Cardiac muscle cell (in vitro differentiated cells and primary cell): ENCODE measurements at places on chromosomes 1 and 21.
A peak's percentile ranks its signal among the peaks of the same experiment; 100 is the strongest.

DNA sequence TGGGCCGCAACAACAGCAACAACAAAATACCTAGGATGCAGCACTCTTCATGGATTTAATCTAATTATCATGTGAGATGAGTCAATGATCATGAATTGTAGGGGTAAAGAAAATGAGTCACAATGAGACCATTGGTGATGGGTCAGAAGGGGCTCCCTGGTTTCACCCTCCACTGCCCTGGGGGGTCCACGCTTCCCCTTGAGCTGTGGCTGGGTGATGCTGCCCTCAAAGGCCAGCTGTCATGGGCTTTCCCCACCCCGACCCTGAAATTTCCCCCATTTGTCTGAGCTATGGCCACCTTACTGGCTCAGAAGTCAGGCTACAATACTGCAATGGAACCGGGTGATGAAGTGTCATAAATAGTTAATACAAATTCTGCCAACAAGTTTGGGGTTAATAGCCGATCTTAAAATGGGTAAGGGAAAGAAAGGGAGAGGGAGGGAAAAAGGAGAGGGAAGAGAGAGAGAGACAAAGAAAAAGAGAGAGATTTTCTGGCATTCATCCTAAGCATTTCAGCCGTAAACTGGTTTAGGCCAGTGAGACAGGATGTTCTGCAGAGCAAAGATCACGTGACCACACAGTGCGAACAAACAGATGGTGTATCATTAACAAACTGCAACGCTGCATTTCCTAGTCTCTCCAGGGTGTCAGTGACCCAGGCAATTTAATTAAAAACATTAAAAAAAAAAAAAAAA, 143.4 kb upstream of the ERRFI1 start:
- peak; percentile 93 for DNase-seq

DNA sequence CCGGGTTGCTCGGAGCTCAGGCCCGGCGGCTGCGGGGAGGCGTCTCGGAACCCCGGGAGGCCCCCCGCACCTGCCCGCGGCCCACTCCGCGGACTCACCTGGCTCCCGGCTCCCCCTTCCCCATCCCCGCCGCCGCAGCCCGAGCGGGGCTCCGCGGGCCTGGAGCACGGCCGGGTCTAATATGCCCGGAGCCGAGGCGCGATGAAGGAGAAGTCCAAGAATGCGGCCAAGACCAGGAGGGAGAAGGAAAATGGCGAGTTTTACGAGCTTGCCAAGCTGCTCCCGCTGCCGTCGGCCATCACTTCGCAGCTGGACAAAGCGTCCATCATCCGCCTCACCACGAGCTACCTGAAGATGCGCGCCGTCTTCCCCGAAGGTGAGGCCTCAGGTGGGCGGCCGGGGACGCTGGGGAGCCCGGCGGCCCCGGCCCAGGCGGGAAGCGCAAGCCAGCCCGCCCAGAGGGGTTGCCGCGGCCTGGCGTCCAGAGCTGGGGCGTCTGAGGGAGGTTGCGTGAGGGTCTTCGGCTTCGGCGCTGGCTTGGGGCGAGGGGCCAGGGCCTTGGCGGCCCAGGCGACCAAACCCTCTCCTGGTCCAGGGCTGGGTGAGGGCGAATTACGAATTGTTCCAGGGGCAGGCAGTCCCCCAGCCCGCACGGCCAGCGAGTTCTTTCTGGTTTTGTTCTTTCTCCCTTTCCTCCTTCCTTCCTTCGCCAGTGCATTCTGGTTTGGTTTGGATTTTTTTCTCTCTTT, 805 bp downstream of the SIM2 start:
- DNase-seq, result no peak

- no peak for DNase-seq
These were observed 77.5 kb downstream of the PTPN14 start for GRCh38 chr1:214473862-214474261.

- no peak for DNase-seq
These were observed 420.9 kb downstream of the DISC1 start for GRCh38 chr1:232047473-232047872.

DNA sequence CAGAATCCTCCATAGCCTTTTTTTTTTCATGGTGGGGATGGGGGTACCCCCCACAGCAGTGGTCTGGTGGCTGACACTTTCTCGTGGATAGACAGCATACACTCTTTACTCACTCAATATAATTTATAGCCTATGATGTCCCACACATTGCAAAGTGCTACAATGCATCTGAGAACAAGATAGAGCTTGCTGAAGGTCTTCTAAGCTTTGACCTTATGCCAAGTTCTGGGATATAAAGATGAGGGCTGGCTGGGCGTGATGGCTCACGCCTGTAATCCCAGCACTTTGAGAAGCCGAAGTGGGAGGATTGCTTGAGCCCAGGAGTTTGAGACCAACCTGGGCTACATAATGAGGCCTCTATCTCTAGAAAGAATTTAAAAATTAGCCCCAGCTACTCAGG, 78.0 kb downstream of the MPZL1 start:
- no peak for DNase-seq

GRCh38 chr1:226656601-226657277, 82.3 kb downstream of the ITPKB start:
- peak; percentile 69 for DNase-seq

DNA sequence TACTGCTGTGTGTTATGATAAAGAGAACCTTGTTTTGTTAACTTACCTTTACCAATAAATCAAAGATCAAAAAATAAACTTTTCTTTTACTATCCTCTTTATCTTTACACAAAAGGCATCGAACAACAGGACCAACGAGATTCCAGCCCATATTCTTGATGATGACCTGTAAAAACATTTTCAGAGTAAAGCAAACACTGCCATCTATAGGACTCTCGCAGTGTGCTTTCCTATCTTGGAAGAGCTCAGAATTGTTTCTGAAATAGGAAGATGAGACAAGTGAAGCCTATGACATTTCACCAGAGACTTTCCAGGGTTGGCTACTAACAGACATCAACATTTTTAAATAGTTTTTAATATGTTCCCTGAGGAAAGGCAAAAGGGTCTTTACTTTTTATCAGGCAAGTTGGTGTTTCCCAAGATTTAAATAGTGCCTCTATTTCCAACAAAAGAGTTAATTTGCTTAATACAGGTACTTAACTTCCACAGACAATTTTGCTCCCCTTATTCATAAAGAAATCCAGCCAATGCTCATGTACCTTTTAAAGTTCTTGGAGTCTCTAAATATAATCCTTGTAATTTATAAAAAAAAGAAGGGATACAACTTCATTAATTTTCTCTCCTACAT, 7.3 kb downstream of the GLMN start:
- peak; percentile 34 for DNase-seq

DNA sequence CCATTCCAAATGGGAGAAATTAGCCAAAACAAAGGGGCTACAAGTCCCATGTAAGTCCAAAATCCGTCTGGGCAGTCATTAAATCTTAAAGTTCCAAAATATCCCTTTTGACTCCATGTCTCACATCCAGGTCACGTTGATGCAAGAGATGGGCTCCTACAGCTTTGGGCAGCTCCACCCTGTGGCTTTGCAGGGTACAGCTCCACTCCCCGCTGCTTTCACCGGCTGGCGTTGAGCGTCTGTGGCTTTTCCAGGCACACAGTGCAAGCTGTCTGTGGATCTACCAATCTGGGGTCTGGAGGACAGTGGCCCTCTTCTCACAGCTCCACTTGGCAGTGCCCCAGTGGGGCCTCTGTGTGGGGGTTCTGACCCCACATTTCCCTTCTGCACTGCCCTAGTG, 130.2 kb downstream of the TPR start:
- DNase-seq, result peak; percentile 43

DNA sequence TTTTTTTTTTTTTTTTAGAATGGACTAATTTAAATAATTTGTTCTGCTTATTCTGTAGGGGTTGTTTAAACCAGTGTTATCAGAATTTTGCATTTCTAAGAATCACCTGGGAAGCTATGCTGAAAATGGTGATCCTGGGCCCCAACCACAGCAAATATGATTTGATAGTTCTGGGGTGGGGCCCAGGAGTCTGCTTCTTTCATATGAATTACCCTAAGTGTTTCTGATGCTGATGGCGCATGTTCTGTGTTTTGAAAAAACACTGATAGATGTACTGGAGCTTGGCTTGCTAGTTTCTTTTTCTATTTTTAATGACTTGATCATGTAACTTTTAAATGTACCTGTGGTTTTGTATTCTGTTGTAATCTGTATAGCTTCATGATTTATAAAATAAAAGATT, 89.3 kb downstream of the CDC14A start:
- DNase-seq, result no peak

DNA sequence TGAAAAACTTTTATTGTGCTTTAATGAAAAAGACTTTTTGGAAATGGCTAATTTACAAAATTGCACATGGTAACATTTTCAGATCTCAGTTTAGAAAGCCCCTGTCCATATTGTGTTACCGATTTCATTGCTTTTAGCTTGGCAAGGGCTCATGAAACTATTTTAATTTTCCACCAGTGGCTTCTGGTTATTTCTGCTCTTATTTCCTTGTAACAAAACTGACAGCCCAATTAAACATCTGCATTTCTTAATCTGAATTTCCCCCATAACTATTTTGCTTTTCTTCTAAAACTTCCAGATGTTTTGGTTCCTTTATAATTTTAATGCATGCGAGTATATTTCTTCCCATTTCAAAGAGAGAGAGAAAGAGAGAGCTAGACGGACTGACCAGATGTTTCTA, 264.8 kb downstream of the PTPRC start:
- no peak for DNase-seq

DNA sequence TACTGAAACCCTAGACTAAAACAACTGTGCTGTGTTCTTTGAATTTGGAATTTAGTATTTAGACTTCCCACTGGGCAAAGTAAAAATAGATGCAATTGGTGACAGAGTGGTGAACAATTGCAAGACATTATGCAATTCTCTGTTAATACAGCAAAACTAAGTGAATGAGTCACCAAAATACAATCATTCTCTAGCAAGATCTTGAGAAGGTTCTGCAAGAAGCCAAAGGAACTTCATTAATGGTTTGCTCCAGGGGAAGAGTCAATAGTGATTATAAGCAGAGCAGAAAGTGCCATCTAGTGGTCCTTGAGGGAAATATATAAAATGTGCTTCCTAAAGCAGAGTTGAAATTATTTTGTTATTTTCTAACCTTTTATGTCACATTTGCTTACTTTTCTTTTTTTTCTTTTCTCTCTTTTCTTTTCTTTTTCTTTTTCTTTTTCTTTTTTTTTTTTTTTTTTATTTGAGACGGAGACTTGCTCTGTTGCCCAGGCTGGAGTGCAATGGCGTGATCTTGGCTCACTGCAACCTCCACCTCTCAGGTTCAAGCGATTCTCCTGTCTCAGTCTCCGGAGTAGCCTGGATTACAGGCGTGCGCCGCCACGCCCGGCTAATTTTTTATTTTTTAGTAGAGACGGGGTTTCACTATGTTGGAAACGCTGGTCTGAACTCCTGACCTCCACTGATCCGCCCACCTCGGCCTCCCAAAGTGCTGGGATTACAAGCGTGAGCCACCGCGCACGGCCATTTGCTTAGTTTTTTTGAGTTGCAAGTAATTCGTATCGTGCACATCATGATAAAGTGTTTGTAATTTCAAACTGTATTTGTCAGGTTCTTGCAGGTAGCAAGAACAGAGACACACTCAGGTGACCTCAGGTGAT, 99.2 kb downstream of the CTH start:
- DNase-seq, result peak; percentile 65

DNA sequence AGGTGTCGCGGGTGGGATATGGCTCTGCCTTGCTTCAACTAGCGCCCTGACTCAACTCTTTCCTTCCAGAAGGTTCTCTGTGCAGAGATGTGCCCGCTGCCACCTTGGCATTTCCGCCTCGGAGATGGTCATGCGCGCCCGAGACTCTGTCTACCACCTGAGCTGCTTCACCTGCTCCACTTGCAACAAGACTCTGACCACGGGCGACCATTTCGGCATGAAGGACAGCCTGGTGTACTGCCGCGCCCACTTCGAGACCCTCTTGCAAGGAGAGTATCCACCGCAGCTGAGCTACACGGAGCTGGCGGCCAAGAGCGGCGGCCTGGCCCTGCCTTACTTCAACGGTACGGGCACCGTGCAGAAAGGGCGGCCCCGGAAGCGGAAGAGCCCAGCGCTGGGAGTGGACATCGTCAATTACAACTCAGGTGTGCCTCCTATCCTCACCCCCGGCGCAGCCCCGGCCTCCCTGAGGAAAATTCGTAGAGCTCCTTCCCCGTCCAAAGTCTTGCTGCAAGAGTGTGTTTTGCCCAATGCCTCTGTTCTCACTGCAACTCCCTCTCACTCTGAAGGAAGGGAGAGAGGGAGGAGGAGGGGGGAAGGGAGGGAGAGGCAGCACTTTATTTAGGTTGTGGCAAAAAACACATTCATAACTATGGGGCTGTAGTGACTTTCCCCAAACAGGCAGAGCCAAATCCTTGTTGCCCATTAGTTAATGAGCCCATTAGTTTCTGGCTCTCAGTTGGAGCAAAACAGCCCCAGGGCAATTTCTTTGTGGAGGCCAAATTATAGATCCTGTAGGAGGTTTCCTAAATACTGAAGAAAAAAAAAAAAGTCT, 4.3 kb downstream of the LHX9 start:
- DNase-seq, result no peak

GRCh38 chr1:173753830-173754229, 39.0 kb downstream of the KLHL20 start:
- DNase-seq, result no peak

- no peak for DNase-seq
These were observed at the start of gene DENND2C for GRCh38 chr1:114669562-114670082. Gene DENND2C, minus strand, starts transcription at chr1:114670049. Its CDS starts 44,065 bp downstream, at chr1:114625984.

DNA sequence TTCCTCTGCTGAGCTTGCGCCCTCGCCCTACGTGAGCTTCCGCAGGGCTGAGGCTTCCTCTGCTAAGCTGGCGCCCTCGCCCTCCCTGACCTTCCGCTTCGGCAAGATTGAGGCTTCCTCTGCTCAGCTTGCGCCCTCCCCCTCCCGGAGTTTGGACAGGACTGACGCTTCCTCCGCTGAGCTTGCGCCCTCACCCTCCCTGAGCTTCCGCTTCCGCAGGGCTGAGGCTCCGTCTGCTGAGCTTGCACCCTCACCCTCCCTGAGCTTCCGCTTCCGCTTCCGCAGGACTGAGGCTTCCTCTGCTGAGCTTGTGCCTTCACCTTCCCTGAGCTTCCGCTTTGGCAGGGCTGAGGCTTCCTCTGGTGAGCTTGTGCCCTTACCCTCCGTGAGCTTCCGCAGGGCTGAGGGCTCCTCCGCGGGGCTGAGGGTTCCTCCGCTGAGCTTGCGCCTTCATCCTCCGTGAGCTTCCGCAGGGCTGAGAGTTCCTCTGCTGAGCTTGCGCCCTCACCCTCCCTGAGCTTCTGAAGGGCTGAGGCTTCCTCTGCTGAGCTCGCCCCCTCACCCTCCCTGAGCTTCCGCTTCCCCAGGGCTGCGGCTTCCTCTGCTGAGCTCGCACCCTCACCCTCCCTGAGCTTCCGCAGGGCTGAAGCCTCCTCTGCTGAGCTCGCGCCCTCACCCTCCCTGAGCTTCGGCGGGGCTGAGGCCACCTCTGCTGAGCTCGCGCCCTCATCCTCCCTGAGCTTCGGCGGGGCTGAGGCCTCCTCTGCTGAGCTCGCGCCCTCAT, 753.6 kb upstream of the TPTE start:
- DNase-seq, result no peak

DNA sequence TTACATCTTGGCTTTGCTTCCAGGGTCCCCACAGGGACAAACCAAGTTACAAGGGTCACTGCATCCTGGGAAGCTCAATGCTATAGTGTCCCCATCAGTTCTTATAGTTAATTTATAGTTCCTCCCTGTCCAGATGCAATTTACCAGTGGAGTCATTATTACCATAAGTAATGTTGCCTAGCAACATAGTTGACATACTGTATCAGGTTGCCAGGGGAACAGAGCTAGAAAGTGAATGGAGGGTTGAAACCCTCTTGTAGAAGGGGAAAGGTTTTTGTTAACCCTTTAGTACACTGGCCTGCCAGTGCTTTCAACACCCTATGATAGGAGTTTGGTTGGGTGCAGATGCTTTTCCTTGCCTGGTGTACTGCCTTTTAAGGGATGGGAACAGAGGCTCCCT, 34.3 kb upstream of the TTC4 start:
- DNase-seq, result peak; percentile 21
